Stimulated activated CD4-positive, alpha-beta T cell treated with anti-CD3 and anti-CD28 coated beads, Interleukin-15, amount 100 ng/mL, for 1 hour (primary cell): ENCODE measurements at places on chromosomes 2 and 18.

DNA sequence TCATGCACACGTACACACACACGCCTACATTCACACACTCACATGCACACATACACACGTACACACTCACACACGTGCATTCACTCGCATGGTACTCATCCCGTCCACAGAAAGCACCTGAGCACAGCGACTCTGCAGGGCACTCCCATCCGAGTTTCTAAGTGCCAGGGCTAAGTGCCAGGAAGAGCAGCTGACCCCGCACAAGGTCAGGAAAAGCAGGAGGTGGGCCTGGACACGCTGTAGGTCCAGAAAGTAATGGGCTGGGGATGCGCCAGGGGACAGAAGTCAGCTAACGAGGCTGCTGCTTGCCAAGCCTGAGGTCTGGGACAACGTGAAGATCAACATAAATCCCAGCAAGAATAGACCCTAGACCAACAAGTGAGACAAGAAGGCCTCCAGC is 15.8 kb downstream of the ADI1 start:
- no peak for DNase-seq

DNA sequence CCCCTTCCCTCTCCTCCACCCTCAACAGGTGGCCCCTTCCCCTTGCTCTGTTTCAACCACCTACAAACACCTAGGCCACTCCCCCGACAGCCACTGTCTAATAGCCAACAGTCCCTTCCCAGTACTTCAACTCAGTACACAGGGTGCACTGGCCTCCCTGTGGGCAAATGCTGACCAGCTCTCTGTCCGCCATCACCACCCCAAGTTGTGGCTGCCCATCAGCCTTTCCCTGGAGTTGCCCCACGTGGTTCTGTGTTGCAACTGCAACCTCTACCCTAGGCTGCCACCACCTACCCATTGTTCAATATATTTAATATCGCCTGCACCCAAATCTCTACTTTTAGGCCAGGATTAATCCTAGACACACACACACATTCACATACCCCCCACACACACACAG is 173.5 kb downstream of the MREG start:
- DNase-seq = no peak

- DNase-seq = no peak
Measured at GRCh38 chr18:76505614-76506013, 10.6 kb upstream of the ZNF516 start.

GRCh38 chr2:232647261-232647660 is 13.9 kb downstream of the EFHD1 start:
- DNase-seq = no peak

GRCh38 chr2:113157118-113157896 is 16.5 kb upstream of the PSD4 start:
- DNase-seq = no peak

DNA sequence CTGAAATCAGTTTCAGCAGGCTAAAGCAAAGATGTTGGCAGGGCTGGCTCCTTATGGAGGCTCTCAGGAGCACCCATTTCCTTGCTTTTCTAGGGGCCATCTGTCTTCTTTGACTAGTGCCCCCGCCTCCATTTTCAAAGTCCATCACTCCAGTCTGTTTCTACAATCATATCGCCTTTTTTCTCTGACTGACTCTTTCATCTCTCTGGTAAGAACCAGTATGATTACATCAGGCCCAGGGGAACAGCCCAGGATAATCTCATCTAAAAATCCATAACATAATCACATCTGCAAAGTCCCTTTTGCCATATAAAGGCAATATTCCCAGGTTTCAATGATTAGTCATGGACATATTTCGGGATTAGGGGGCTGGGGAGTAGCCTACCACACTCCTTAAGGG is 57.0 kb downstream of the CUL3 start:
- DNase-seq = no peak

DNA sequence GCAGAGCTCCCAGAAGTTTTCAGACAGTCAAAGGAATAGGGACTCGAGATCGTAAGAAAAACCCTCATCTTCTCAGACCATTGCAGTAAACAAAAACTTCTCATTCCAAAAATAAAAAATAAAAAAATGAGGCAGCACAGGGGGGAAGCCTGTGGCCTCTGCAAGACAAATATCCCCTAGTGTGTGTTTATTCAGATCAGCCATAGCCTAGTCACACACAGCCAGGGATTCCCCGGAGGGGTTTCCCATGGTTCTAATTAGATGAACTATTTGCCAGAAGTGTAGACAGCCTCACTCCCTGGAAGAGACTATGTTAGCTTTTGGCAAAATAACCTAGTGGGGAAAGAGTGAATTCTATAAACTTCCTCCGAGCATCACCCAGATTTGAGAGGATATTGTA is 122.9 kb upstream of the KLF7 start:
- DNase-seq = no peak

DNA sequence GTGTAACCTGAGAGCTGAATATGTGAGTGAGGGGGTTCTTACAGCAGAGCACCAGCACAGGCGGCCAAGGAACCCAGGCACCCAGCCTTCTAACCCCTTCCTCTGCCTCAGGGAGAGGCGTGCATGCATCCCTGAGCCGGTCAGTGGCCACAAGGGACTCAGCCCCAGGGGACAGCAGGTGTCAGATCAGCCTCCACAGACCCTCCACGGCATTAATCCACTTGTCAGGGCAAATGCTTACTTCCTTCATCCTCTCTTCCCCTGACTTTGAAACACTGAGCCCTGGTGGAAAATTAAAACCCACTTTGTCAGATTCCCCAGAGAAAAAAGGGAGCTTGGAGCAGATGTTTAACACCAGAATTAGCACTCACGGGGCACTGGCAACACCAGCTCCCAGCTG is 60.5 kb upstream of the SMAD2 start:
- DNase-seq = no peak
